Ureter (tissue), 1 donor: ENCODE measurements at places on chromosomes 4 and X. TPM values are rescaled to one million over a fixed set of nuclear protein-coding genes. Genes with fewer than 3 reads are reported as not detected.

- no peak for DNase-seq
Observed at GRCh38 chrX:31706466-31706865, 634.6 kb upstream of the FTHL17 start.

PRKG2 gene
- 4.7 TPM for total RNA-seq

DNA sequence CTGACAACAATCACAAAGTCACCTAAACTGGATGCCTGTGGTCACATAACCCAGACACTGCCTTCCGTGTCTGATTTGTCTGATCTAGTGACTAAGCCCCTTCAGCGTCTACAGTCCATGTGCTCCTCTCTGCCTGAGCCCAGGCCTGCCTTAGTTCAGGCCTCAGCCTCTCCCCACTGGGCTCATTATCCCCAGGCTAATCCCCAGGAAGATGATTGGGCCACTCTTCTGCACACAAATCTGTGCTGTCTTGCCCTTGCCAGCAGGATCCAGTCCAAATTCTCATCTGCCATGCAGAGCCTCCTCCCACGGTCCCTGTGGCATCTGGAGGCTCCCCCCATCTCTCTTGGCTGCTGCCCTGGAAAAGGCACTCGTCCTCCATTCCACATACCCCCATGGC lies 96.5 kb downstream of the SLC2A9 start:
- DNase-seq, result no peak

DNA sequence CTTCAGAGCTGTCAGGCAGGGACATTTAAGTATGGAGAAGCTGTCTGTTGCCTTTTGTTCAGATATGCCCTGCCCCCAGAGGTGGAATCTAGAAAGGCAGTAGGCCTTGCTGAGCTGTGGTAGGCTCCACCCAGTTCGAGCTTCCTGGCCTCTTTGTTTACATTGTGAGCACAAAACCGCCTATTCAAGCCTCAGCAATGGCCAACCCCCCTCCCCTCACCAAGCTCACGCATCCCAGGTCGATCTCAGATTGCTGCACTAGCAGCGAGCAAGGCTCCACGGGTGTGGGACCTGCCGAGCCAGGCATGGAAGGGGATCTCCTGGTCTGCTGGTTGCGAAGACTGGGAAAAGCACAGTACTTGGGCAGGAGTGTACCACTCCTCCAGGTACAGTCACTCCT lies 59.3 kb downstream of the ZNF674 start:
- no peak for DNase-seq

- DNase-seq, result no peak
Observed at GRCh38 chr4:66108898-66109297, 438.6 kb upstream of the EPHA5 start.
